Retinal pigment epithelial cell (primary cell): ENCODE measurements at places on chromosomes 13 and 19.

- DNase-seq, result no peak
Measured at GRCh38 chr13:47474839-47475238, 526.2 kb downstream of the SUCLA2 start.

DNA sequence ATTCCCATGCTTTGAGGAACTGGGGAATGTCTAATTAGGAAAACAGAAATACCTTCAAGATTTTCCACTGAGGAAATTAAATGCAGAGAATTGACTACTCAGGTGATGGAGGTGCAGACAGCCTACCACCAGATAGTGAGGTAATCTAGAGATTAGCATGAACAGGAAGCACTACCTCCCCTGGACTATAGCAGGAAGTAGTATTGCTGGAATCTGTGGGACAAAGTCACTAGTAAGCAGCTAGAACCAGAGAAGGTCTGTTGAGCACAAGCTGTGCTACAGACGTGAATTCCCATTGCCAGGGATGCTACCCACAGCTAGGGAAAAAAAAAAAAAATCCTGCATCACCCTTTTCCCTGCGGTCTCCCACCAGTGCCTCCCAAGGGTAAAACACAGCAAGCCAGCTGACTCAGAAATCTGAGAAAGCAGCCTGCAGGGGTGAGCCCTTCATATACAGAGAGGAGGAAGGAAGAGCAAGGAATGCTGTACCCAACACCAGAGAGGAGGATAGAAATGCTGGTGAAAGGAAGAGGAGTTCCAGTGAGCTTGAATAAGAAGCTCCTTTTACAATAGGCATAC, 10.2 kb downstream of the ENOX1 start:
- no peak for DNase-seq

DNA sequence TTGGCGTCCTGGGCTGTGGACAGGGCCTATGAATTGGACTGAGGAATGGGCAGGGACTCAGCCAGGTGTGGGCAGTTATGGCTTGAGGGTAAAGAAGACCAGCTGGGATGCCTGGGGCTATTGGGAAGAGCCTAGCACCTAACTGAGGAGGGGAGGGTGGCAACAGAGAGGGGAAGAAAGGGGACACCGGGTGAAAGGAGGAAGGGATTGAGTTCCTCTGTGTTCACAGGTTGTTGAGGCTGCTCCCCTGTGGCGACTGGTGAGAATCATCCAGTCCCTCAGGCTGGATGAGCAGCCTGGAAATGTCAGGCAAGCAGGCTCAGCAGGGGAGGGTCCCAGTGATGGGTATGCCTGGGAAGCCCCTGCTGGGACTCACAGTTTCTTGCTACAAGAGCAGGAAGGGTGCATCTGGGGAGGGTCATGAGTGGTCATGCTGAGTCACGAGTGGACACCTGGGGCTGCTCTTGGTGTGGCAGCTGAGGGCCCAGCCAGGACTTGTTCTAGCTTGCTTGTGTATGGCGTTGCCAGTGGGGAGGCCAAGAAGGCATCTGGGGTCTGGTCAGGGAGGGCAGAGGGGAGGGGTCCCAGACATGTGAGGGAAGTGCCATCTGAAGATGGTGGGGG, 1.4 kb downstream of the ZNF324 start:
- DNase-seq, result no peak

GRCh38 chr13:52026246-52026626, 1.7 kb downstream of the UTP14C start:
- DNase-seq, result no peak

DNA sequence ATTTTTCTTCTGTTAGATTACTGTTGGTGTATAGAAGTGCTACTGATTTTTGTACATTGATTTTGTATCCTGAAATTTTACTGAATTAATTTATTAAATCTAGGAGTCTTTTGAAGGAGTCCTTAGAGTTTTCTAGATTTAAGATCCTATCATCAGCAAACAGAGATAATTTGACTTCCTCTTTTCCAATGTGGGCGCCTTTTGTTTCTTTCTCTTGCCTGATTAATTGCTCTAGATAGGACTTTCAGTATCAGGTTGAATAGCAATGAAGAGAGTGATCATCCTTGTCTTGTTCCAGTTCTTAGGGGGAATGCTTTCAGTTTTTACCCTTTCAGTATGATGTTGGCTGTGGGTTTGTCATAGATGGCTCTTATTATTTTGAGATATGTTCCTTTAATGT, 5.6 kb upstream of the CD33 start:
- DNase-seq, result no peak

DNA sequence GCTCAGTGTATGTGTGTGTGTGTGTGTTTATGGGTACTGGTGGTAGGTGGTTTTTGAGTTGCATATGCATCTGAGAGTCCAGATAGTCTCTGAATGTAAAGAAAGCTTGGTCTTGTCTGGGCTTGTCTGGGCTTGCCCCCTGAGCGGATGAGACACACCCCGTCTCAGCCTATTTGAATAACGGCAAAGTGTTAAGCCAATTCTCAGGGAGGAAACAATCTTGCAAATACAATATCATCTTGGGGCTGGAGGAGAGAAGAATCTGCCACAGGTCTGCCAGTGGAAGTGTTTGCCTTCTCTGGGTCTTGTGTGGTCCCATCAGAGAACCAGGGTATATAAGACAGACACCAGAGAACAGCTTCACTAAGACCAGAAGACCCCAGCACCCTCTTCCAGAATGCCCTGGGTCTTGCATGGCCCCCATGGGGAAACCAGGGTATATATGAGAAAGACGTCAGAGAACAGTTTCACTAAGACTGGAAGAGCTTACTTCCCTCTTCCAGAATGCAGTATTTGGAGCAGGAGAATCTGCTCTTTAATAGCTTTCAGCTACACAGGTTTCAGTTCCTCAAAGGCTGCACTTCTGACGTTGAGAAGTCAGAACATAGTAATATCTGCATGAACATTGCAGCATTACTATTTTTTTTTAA, 13.3 kb downstream of the CD70 start:
- DNase-seq, result no peak

GRCh38 chr13:84137292-84137691, 255.0 kb upstream of the SLITRK1 start:
- DNase-seq, result no peak

DNA sequence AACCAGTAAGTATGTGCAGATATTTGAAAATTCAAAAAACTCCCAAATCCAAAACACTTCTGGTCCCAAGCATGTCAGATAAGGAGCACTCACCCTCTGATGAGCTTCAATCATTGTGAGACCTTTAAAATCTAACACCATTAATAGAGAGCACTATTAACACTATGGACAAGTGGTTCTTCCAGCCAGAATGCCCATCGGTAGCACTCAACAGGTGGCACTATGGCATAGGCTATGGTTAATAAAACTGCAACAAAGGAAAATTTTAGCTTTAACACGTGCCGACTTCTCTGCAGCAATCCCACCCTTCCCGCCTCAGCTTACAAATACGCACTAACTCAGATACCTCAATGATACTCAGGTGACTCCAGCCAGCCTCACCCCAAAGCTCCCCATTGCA, 62.3 kb downstream of the COL4A2 start:
- DNase-seq, result no peak

GRCh38 chr19:35327642-35328041, 1.3 kb upstream of the CD22 start:
- no peak for DNase-seq

- no peak for DNase-seq
Measured at GRCh38 chr19:5447700-5448311, 7.4 kb upstream of the ZNRF4 start.

GRCh38 chr19:9306443-9306842, 3.2 kb downstream of the ZNF699 start:
- no peak for DNase-seq

GRCh38 chr13:28012896-28013295, 24.4 kb upstream of the URAD start:
- no peak for DNase-seq

DNA sequence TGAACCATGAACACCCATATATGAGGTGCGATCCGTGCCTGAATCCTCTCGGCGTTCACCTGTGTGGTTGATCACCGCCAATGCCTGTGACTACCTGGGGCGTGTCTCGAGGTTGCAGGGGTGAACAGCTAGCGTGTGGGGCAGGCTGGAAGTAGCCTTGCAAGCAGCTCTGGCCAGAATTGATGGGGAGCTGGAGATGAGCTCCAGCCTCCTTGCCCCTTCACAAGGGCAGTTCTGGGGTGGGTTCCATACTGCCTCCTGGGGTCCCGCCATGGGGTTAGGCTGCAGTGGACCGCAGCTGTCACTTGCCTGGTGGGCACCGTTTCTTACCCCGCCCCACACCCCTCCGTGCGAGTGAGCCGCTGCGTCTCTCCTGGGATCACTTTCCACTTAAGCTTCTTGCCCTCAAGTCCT, 154.5 kb upstream of the SOX1 start:
- DNase-seq, result no peak

DNA sequence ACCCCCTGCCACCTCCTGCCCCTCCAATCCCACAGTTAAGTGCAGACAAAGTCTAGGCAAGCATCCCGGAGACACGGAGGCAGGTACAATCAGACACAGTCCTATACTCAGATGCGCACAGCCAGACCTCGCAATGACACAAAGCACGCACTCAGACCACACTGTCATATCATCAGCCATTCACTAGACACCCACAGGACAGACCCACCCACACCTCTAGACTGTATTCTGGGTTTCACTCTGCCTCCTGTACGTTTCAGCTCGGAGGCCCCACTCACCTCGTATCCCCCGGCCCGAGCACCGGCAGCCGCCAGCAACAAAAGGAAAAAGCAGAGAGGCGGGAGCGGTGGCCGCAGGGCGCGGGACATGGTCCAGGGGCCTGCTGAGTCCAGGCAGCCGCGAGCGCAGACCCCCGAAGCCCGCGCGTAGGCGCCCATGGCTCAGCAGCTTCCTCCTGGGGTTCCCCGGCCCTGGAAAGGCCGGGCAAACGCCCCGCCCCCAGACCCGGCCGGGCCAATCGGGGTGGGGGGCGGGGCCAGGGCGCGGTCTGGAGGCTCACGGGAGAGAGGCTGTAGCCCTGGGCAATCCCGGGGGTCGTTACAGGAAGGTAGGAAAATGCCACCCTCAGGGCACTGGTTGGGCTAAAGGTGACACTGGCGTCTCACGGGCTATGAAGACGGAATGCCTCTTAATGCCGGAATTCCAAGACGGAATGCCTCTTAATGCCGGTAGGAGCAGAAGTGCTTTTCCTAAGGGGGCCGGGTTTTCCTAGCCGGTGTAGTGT, at the start of the genes MAN2B1 and WDR83:
Gene MAN2B1 (minus strand): TSS at position 478 of the 784 bp plus-strand sequence. CDS start 41 bp downstream, at position 437.
Gene WDR83 (plus strand): TSS at position 543 of the 784 bp plus-strand sequence. CDS start 2,984 bp downstream, outside the sequence.
- no peak for DNase-seq

DNA sequence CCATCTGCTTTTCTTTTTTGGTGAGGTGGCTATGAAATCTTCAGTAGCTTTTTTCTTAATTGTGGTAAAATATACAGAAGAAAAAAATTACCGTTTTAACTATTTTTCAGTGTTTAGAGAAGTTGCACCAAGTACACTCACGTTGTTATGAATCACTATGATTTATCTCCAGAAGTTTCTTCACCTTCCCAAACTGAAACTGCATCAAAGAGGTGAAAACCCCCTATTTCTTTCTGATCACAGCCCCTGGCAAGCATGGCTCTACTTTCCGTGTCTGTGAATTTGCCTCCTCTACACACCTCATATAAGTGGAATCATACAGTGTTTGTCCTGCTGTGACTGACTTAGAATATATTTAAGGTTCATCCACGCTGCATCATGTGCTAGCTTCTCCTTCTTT, 15.6 kb upstream of the SIGLEC10 start:
- no peak for DNase-seq

DNA sequence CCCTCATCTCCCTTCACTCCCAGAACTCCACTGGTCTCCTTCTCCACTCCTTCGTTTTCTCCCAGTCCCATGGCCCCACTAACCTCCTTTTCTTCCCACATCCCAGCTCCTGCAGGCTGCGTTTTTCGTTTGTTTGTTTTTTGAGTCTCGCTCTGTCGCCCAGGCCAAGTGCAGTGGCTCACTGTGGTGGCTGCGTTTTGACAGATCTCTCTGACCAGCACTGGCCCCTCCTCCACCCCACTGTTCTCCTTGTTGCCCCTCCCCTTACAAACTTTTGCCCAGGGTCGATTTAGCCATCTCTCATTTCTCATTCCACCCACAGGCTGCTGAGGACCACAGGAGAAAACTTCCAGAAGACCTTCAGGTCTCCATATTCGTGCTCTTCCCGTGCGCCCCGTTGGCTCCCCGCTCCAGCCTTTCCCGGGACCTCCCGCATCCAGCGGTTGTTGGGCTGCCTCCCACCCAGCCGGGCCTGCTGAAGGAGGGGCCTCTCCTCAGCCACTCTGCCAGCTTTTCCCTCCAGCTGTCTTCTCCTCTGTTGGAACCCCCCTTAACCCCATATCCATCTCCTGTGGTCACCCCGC, 40.6 kb upstream of the GJB6 start:
- no peak for DNase-seq

- no peak for DNase-seq
Measured at GRCh38 chr13:109941951-109942350, 155.6 kb upstream of the IRS2 start.

DNA sequence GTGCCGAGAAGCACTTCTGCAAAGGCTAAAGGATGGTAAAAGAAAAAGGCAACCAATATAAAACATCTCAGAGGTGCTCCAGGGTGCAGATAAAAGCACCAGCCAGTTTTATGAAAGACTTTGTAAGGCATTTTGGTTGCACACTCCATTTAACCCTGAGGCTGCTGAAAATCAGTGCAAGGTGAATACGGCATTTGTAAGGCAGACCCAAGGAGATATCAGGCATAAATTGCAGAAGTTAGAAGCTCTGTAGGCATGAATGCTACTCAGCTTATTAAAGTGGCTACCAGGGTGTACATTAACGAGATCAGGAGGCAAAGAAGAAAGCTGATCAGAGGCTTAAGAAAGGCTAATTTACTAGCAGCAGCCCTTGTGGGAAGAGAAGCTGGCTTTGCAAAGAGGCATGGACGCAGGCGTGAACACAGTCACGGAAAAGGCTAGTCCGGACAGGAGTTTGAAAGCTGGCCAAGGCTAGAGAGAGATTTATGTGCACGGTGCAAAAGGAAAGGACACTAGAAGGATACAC, 99.6 kb downstream of the ZNF429 start:
- peak; percentile 9 for DNase-seq

DNA sequence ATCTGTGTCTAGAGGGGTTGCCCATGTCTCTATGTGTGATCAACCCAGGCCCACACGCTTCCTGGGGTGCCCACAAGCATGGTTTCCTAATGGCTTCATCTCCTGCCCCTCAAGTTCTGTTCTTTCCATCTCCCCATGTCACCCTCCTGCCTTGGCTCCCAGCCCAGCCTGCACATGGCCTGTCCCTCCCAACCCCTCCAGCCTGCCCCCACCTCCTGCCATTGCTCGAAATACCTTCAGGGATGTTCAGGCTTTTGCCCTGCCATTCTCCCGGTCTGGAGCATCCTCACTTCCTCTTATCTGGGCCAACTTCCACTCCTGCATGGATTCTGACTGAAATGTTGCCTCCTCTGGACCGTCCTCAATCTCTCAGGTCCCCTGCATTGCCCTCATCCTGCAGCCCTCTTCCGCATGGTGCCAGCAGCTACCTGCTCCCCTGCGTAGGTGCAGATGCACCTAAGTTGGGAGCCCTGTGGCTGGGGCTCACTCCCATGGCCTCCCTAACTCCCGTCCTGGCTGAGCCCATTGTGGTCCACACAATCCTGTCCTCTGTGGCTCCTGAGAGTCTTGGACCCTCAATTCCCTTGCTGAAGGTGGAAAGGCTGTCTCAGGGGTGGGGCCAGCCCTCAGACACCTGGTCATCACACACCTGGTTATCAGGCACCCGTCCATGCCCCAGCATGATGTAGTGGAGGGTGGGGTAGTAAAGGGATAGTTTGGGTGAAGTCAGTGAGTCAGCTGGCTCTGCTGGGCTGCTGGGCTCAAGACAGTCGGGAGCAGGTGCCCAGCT, 152.1 kb downstream of the URI1 start:
- no peak for DNase-seq

- DNase-seq, result no peak
Measured at GRCh38 chr19:812049-812746, 9.6 kb downstream of the PLPPR3 start.
